ENCODE measurements at places on chromosomes 4 and X. TPM values are rescaled to one million over a fixed set of nuclear protein-coding genes. Genes with fewer than 3 reads are reported as not detected.

HSD17B13 gene
- polyA plus RNA-seq = 0.05 TPM

GRCh38 chrX:109283870-109284269 lies 198.0 kb downstream of the GUCY2F start:
- no peak for DNase-seq

PDE5A gene
- 74.7 TPM for polyA plus RNA-seq

DNA sequence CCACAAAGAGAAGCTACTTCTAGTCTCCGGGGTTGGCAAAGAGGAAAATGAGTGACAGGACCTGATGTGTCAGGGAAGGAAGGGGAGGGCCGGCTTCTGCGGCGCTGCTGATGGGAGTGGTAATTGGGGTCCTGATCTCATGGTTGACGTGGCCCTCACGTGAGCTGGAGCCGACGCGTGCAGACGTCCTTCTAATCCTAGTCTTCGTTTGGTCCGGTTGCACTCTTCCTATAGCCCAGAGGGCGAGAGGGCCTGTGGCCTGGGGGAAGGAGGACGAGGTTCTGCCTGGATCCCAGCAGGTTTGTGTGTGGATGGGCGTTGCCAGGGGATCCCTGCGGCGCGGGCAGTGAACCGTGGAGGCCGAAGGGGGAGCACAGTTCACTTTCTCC lies at the start of gene ARMCX1:
ARMCX1 (plus strand) TSS at position 186 of the 389 bp plus-strand sequence. CDS start 2,384 bp downstream, outside the sequence.
- DNase-seq = peak; percentile 89

DNA sequence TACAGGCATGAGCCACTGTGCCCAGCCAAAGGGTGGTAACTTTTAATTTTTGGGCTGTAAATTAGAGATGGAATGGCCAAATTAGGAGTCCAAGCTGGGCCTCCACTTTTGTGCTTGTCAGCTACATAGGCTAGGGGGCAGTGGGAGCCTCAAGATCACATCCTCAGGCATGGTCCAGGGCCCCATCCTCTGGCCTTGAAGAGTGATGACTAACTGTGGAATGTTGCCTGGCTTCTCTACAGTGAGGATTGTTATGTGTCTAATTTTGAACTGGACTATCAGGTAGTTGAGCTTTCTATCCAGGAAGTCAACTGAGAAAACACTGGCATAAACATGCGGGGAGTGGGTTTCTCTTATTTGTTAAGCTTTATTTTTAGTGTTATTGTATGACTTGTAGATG lies 33.0 kb downstream of the CCNG2 start:
- DNase-seq = no peak

EDNRA gene
- polyA plus RNA-seq = 5.9 TPM

GRCh38 chr4:115187136-115187535 lies 73.7 kb upstream of the NDST4 start:
- no peak for DNase-seq

WDR1 gene
- 207 TPM for polyA plus RNA-seq

DNA sequence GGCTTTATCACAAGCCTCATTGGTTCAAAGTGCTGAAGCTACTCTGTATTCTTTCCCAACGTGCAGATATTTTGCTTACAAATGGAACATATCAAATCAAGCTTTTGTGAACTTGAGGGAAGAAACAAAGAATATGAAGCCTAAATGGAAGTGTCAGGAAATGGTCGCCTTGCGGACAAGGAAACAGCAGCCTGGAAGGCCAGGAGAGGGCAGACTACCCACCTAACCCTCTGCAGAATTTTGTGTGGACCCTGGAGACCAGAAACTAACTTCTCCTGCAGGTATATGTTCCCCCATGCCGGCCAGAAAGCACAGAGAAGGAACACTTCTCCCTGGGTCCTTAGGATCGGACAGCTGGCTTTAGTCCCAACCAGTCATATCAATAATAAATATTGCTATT lies 1425.8 kb downstream of the PCDH7 start:
- no peak for DNase-seq

DNA sequence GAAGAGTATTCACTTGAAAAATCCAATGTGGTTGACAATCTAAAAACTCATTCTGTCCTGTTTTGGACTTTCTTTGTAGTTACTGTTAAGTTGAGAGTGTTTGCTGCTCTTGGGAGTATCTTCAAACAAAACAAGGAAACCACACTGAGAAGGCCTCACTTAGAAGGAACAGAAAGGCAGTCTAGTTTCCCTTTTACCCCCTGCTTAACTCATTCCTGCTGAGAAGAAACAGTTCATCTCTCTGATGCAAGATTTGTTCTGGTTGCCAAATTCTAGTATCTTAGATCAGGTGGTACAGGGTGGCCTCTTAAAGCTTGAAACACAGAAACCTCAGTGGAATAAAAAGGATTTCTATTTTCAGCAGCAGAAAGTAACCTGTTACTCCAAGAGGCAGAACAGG lies 41.4 kb downstream of the GUCY2F start:
- DNase-seq = no peak

DNA sequence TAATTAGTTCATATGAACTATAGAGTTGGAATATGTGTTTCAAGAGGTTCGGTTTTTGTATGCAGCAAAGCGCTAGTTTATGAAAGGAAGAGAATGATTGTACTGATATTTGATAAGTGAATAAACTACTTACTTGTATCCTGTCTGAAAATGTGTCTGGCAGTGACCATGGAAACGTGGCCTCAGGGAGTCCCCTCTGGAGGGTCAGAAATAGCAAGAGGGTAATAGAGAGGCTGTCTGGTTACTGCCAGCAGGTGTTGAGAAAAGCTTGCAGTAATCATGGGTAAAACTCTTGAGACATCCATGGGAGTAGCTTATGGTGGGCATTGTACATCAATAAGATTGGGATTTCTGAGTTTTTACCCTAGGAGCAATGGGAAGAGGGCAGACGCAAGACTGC lies 77.1 kb downstream of the DCLK2 start:
- DNase-seq = no peak

SCRG1 gene
- polyA plus RNA-seq = 13.7 TPM

DNA sequence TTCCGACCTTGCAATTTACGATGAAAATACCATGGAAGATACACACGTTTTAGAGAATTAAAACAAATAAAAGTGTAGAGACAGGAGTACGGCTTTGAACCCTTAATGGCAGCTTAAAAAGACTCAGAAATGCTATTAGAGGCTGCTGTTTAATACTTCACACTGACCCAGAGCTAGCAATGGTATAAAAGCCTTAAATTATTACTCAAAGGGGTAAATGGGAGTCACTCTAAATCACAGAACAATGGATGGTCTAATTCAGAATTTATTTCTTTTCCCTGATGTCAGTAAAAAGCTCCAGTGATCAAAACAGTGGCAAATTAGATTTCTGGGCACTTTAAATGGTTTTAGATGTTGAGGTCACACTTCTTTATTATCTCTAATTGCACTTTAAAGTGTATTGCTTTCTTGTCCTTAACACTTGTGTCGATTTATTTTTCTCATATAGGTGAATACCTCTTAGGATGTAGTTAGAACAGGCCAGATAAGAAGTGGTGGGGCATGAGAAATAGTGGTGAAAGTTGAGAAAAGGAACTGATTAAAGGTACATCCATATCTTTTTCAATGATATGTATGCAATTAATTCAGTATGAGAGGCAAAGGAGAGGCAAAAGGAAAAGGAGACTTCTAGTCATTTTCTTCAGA lies 252.4 kb upstream of the ANKRD50 start:
- DNase-seq = no peak

FHL1 gene
- polyA plus RNA-seq = 1,215 TPM

DNA sequence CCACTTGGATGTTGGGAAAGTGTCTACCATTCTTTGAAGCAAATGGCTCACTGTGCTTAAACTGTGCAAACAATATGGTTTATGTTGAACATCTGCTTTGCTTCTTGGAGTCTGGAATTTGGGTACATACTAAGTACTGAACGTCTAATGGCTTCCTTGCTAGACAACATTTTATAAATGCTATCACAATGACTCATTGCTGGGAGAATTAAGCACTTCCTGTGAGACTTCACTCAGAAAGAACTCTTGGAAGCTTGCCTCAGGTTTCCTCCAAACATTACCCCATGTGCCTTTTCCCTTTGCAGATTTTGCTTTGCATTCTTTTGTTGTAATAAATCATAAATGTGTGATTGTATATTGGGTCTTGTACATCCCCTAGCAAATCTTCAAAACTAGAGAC lies 139.7 kb downstream of the PACRGL start:
- DNase-seq = no peak

GRCh38 chrX:101686574-101686973 lies 26.9 kb upstream of the ARMCX2 start:
- no peak for DNase-seq

CENPVL3 gene
- not detected for polyA plus RNA-seq

DNA sequence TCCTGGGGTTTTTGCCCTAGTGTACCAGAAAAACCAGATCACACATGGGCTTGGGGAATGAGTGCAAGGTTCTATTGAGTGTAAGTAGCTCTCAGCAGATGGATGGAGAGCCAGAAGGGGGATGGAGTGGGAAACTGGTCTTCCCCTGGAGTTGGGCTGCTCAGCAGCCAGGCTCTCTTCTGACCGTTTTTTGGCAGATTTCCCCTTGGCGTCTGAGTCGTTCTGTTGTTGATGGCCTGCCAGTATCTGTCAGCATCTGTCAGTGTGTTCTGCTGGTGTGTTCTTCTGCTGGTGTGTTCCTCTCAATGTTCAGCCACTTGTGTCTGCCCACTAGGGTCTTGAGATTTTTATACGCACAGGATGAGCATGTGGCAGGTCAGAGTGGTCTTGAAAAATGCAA lies 633.9 kb upstream of the CPEB2 start:
- no peak for DNase-seq

- no peak for DNase-seq
Measured at GRCh38 chr4:156676116-156676851, 295.3 kb downstream of the PDGFC start.

PDE6B gene
- 1.1 TPM for polyA plus RNA-seq

VGLL1 gene
- not detected for polyA plus RNA-seq

DNA sequence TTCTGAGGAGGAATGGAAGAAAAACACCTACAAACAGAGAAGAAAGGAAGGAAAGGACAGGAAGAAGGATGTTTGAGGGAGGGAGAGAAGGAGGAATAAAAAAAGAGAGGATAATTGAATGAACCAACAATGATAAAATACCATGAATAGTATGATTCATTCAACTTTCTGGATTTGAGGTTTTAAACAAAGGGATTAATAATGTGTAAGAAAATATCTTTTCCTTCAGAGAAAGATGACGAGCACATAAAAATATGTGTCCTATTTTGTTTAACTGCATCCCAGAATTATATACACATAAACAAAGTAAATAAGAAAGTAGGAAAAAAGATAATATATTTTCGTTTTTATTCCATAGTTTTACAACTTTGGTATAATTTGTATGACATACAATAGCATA lies 1380.4 kb downstream of the STIM2 start:
- DNase-seq = no peak

- DNase-seq = no peak
Measured at GRCh38 chr4:16710198-16710597, 188.2 kb downstream of the LDB2 start.

DNA sequence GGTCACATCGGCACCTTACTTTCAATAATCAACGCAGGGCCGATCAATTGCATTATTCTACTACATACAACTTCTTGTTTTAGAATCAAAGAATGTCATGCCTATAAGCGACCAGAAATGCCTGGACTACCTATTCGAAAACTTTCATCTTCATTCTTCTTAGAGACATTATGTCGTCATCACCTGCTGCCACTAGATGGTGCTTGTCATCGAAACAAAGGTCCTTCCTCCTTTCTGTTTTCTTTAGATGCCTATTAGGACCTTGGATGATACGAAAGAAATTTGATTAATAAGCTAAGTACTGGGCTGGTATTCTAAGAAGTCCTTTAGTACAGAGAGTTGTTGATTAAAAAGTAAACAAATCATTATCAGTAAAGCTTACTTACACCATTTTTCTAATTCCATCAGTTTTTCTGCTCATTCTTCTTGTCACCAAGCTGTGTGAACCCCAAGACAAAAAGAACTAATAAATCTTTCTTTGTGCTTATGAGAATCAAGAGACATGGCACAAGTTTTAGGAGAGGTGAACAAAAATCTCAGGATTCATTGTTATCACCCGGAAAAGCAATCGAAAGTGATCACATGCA lies 154.5 kb upstream of the SLC4A4 start:
- no peak for DNase-seq

TRIM75 gene
- polyA plus RNA-seq = not detected

- DNase-seq = no peak
Measured at GRCh38 chr4:7917669-7918068, 22.0 kb downstream of the AFAP1 start.

GRCh38 chr4:145218251-145218650 lies 37.9 kb upstream of the OTUD4 start:
- no peak for DNase-seq

- no peak for DNase-seq
Measured at GRCh38 chr4:16225167-16225862, 956 bp downstream of the TAPT1 start.

DNA sequence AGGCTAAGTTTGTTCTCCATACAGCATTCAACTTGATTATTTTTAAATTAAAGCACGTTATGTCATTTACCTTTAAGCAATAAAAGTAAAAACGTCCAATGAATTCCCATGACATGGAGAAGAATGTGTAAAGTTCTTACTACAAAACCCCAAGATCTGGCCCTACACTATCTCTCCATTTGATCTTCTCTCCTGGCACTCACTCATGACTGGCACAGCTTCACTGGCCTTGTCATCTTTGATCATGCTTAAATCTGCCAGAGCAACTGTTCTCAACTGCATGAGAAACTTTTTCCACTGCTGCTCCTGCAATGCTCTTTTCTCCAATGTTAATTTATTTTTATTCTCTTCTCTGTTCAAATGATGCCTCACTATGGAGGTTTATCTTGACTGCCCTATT lies 1109.0 kb upstream of the IGFBP7 start:
- no peak for DNase-seq

DNA sequence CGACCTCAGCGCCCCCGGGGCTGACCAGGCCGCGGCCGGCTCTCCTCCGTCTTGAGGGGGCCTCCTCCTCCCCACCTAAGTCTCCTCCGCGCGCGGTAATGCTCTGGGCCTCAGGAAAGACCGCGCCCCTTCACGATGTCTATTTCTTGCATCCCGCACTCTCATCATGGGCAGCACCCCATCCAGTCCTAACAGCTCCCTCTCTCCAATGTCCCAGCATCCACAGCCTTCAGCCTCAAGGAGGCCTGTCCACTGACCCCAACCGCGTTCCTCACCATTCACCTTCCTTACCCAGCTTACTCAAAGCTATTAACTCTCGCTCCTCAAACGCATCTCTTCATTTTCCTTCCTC lies 77.5 kb downstream of the MAGED4 start:
- no peak for DNase-seq

DNA sequence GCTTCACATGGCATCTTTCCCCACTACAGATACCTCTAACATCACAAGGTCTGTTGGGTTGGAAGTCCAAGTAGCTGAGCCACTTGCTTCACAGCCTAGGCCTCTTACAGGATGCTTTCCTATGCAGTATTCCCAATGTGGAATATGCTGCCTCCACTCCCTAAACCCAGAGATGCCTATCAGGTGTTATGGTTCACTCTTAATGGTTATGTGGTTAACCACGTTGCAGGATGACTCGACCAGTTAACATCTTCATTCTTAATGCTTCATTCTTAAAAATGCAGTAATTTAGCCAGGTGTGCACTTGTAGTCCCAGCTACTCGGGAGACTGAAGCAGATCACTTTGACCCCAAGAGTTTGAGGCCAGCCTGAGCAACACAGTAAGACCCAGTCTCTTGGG lies 24.2 kb downstream of the HAUS3 start:
- no peak for DNase-seq

All from aorta (tissue), 5 donors.